Activated CD4-positive, alpha-beta T cell treated with anti-CD3 and anti-CD28 coated beads for 24 hours (primary cell): ENCODE measurements at places on chromosomes 5 and 9.

DNA sequence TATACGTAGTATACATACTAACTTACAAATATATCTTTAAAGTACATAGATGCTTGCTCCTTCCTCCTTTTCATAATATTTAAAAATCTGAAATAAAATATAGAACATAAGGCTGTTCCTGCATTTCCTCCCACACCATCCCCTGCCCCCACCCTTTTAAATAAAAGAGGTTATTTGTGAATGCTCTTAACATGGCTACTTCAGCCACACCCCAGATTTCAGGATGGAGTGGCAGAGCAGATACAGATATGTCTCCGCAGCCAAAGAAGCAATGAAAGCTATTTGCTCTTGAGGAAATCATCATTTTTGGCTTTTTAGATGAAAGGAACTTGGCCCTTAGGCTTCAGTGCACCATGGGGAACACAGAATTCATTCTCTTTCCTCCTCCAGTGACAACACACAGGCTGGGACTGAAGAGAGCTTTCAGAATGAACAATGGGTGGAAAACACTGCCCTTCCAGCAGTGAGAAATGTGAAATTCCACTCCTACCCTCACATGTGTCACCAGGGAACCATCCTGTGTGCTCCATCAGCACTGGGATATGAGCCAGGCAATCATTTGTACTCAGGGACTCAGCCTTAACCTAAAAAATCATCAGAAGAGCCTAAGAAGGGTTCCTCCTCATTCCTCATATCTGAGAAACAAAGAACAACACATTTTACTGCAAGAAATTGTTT, 134.3 kb downstream of the PPP2R2B start:
- no peak for DNase-seq

- DNase-seq, result no peak
These were observed 1191.7 kb upstream of the CDH6 start for GRCh38 chr5:30001826-30002225.

GRCh38 chr9:115671236-115671962, 482.2 kb upstream of the PAPPA start:
- no peak for DNase-seq

GRCh38 chr5:54460181-54460919, 4.9 kb downstream of the HSPB3 start:
- DNase-seq, result no peak

- DNase-seq, result no peak
These were observed 4.9 kb downstream of the APBA1 start for GRCh38 chr9:69667306-69667705.

DNA sequence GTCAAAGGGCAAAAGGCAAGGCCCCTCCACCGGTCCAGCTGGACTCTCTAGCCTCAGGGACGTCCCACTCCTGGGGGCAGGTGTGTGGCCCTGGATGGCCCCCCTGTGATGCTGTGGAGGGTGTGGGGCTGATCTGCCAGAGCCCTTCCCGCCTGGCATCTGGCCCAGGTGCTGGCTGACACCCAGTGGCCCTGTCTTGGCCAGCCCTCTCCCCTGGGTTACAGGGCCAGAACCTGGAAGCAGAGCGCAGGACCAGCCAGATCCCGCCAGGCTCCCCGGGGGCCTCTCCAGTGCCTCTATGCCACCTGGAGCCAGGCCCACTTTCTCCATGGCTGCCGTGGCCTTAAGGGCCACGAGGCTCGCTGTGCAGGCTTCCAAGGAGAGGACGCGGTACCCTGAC, 22.9 kb upstream of the SPATA31E1 start:
- DNase-seq, result no peak
